T-helper 2 cell (primary cell): ENCODE measurements at places on chromosomes 5 and 9.

DNA sequence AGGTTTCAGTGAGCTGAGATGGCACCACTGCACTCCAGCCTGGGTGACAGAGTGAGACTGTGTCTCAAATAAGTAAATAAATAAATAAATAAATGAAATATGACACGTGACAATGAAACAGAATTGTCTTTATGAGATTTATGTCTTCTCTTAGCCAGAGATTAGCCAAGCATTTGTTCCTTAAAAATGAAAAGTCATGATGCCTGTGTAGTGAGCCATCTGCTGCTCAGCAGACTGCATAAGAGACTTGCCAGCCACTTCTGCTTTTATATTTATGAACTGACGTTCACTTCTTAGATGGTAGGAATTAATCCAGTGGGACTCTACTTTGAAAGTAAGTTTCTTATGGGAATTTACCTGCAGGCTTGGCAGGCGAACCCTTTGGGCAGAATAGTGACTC is 227.4 kb downstream of the NR3C1 start:
- no peak for DNase-seq

GRCh38 chr9:85653153-85653552 is 88.6 kb downstream of the AGTPBP1 start:
- no peak for DNase-seq

- no peak for DNase-seq
Observed at GRCh38 chr5:31638345-31638744, 586 bp upstream of the PDZD2 start.

DNA sequence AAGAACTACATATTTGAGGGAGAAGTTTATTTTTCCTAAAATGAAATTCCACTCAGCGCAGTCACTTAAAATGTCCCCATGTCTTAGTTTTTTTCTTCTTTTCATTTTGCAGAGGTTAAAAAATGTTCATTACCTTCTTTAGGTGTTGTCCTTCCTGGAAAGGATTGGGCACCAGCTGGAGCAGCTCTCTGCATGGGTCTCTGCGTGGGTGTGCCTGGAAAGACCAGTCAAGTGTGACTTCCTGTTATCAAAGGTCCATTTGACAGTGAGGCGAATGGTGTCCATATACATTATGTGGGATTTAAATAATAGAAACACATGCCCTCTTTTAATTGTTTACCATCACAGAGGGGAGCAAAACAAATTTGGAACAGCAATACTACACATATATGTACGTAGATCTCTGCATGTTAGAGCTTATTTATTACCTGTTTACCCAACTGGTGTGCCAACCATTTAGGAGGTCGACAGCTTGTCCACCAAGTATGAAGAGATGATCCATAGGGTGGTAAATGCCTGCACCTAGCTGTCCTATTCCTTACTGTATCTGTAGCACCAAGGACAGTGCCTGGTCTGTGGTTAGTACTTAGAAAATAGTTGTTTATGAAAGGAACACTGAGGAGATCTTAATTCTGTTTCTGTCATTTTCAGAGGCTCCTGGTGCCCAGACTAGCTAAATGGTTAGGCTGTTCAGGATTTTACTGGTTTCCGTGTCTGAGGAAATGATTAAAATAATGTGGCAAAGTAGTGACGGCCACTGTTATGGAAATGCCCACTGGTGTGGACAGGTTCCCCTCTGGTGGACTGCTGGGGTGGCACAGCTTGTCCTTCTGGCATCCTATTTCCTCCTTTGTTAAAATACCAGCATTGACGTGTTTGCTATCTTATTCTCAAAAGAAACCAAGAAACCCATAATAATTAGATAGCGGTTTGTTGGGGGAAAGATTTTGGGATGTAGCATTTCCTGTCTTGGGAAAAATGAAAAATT is 200.4 kb downstream of the MAST4 start:
- no peak for DNase-seq

DNA sequence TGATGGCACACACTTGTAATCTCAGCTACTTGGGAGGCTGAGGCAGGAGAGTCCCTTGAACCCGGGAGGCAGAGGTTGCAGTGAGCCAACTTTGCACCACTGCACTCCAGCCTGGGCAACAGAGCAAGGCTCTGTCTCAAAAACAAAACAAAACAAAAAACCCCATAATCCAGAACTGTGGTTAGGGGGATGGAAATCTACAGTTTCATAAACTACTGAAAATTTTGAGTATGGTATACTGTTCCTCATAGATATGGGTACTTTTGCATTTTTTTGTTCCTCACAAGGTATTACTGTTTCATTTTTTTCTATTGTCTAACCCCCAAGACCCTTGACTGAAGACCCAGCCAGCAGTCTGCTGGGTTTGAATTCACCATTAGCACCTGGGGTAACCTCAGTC is 52.2 kb upstream of the MAP3K1 start:
- no peak for DNase-seq
